Spleen (tissue), 13 donors: ENCODE measurements at places on chromosomes 7 and 10. TPM values are rescaled to one million over a fixed set of nuclear protein-coding genes. Genes with fewer than 3 reads are reported as not detected.

DNA sequence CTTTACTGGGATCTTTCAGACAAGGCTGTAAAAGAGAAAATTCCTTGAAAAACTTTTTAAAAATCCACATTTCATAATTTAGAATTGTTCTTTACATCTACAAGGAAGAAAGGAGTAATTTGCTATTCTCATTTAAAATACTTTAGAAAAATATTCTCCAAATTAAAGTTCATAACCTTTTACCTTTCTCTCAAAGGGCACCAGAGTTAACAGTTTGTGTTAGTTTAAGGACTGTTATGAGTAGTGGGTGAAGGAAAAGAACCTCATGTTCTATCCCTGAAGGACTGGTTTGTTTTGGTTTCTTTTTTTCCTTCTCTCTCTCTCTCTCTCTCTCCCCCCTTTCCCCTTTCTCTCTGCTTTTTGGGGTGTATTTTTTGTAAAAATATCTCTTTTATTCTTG is 4.1 kb downstream of the AGMO start:
- H3K27me3 ChIP-seq = no peaks in the 10 kb centered on the region
- no peak overlapping the region for H3K4me3 ChIP-seq
- H3K36me3 ChIP-seq = no peaks in the 10 kb centered on the region

GRCh38 chr10:3355536-3355935 is 183.0 kb upstream of the PITRM1 start:
- H3K4me3 ChIP-seq = no peak overlapping the region
- no peaks in the 10 kb centered on the region for H3K36me3 ChIP-seq
- peak; percentile 53 for DNase-seq
- no peak overlapping the region for H3K27ac ChIP-seq
- H3K4me1 ChIP-seq = no peaks in the 10 kb centered on the region

GRCh38 chr10:77835669-77836086 is 90.9 kb downstream of the DLG5 start:
- H3K27ac ChIP-seq = no peak overlapping the region
- no peaks in the 10 kb centered on the region for H3K27me3 ChIP-seq
- no peak overlapping the region for H3K4me3 ChIP-seq
- H3K36me3 ChIP-seq = peaks cover 5% of the 10 kb centered on the region
- peak; percentile 81 for DNase-seq

DNA sequence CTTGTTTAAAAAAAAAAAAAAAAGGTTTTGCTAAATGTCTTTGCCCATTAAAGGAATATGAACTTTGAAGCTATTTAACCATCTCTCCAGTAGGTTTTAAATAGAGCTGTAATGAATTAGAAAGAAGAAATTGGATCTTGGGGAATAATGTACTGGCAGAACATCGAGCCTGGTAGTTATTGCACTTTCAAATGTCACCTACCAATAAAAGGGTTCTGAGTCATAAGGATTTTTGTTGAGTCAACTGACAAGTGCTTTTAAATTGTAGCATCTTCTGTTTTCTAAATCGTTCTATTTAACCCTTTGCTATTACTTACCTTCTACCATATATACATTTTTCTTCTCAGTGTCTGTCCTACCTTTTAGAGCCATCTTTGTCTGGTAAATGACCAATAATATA is 10.7 kb downstream of the CUTC start:
- H3K4me3 ChIP-seq = no peak overlapping the region
- H3K27ac ChIP-seq = no peak overlapping the region
- H3K27me3 ChIP-seq = no peaks in the 10 kb centered on the region
- DNase-seq = no peak
- H3K4me1 ChIP-seq = no peaks in the 10 kb centered on the region

GRCh38 chr7:43105521-43106120 is 6.8 kb upstream of the HECW1 start:
- DNase-seq = no peak
- H3K27me3 ChIP-seq = no peaks in the 10 kb centered on the region
- H3K4me3 ChIP-seq = no peak overlapping the region
- H3K36me3 ChIP-seq = no peaks in the 10 kb centered on the region

DNA sequence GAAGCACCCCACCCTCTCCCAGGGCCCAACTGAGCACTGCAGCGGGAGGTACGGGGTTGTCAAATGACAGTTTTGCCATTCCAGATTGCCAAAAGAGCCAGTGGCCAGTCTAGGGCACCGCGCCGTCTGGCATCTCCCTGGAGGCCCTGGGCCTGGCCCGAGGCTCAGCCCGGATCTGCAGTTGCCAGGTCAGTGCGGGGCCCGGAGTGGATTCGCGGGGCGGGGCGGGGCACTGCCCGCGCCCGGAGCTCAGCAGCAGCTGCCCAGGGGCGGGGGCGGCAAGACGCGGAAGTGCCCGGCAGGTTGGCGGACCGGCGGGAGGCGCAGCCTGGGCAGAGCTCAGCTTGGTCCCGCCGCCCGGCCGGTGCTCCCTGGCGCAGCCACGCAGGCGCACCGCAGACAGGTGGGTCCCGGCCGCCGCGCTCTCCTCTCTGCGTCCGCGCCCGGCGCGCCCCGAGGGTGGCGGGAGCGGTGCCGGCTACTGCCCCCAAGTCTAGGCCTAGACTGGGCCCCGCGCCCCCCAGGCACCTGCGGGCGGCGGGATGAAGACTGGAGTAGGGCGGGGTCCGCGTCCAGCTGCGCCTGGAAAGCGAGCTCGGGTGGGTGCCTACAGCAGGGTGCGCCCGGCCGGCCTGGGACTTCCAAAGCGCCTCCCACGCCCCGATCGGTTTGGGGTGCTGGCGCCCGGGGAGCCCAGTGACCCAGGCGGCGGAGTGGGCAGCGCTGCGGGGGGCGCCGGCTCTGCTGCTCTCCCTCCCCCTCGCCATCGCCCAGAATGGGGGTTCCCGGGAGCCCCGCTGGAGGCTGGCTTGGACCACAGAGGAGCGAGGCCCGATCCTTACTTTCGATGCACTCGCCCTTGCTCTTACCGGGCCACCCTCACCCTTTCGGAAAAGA is at the start of gene IRF5:
TSS of gene IRF5 (plus strand) at position 281 of the 897 bp plus-strand sequence. CDS start 4,155 bp downstream, outside the sequence.
- peak; percentile 93 for DNase-seq
- peak within 1 kb of the TSS; percentile 88 for H3K4me3 ChIP-seq
- H3K27me3 ChIP-seq = peaks cover 8% of the 10 kb centered on the region
- peaks cover 13% of the 10 kb centered on the region for H3K36me3 ChIP-seq

DNA sequence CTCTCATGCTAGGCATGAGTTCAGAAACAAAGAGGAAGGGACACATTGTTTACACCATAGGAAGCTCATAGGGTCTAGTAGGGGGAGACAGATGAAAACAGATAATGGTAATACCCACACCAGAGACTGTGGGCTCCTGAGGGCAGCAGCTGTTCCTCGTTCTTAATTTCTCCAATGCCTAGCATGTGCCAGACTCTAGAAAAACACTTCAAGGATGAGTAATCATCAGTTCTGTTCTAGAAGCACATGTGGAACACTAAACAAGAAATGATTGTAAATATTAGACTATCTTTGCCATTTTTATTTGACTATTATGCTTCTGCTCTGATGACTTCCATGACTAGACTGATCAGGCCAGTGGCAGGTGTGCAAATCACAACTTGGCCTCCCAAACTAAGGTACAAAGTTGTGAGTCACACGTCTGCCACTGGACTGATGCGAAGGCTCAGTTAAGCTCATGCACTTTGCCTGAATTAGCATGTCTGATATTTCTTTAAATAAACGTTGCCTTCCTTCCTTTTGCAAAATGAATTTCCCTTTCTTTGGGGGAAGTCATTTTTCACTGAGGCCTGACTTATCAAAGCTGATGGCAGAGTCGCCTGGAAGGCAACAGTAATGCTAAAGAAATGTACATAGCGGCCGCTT is 89.2 kb upstream of the FGL2 start:
- no peak overlapping the region for H3K27ac ChIP-seq
- no peaks in the 10 kb centered on the region for H3K36me3 ChIP-seq
- H3K4me3 ChIP-seq = no peak overlapping the region
- no peak for DNase-seq
- no peaks in the 10 kb centered on the region for H3K27me3 ChIP-seq

The PRTFDC1 gene
- total RNA-seq = 3.0 TPM

DNA sequence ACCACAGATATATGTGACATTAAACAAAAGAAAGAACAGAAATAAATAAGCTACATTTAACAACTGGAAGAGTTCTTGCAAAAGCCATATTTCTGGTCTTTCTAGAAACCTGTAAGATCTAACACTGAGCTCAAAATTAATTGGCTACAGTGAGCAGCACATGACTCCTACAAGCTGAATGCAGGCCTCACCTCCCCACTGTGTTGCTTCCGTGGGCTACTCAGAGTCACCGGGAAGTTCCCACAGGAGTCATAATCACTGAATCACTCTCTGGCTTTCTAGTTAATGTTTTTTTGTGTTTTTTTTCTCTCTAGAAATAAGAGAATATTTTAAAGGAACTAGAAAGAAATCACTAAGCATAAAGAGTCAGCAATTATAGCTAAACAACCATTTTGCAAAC is 10.2 kb upstream of the MRPS24 start:
- H3K4me3 ChIP-seq = no peak overlapping the region
- peaks cover 92% of the 10 kb centered on the region for H3K36me3 ChIP-seq
- no peaks in the 10 kb centered on the region for H3K4me1 ChIP-seq
- no peaks in the 10 kb centered on the region for H3K27me3 ChIP-seq
- no peak for DNase-seq
- no peak overlapping the region for H3K27ac ChIP-seq

The TMEM140 gene
- total RNA-seq = 43.8 TPM

The AOAH gene
- total RNA-seq = 292 TPM

GRCh38 chr7:50470250-50471163 is 20.4 kb upstream of the FIGNL1 start:
- H3K36me3 ChIP-seq = no peaks in the 10 kb centered on the region
- H3K27ac ChIP-seq = no peak overlapping the region
- no peaks in the 10 kb centered on the region for H3K27me3 ChIP-seq
- H3K4me1 ChIP-seq = peaks cover 9% of the 10 kb centered on the region
- H3K4me3 ChIP-seq = no peak overlapping the region

DNA sequence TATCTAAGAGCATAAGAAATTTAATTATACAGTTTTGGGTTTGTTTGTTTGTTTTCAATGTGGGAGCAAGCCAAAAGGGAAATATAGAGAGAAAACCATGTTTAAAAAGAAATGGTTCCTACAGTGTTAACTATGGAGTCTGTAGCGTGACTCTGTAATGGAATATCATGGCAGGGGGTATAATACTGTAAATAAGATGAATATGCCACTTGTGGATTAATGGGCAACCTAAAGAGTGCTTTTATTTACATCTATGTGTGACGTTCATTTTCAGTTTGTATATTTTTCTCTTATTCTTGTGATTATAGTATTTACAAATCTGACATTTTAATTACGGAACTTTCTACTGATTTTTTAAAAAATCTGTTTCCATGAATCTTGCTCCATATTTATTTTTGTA is 95.9 kb downstream of the POLL start:
- H3K27me3 ChIP-seq = no peaks in the 10 kb centered on the region
- H3K4me1 ChIP-seq = no peaks in the 10 kb centered on the region
- H3K27ac ChIP-seq = no peak overlapping the region
- H3K36me3 ChIP-seq = no peaks in the 10 kb centered on the region
